ENCODE measurements at places on chromosomes 7 and 10.

DNA sequence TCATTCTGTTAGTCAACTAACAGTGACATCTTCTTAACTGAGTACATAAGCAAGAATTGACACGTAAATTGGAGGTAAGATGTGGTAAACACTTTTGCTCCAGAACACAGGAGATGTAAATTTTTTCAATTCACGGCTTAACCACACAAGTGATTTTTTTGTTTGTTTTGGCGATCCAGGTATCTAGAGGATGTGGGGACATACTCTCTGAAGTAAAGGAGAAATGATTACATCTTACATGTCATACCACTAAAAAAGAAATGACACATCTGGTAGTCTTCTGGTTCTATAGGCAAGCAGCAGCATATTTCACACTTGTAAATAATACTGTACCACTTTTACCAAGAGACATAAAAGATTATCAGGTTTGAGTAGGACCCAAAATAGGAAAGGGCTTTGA is 200.3 kb upstream of the ZWINT start:
- DNase-seq, result no peak

DNA sequence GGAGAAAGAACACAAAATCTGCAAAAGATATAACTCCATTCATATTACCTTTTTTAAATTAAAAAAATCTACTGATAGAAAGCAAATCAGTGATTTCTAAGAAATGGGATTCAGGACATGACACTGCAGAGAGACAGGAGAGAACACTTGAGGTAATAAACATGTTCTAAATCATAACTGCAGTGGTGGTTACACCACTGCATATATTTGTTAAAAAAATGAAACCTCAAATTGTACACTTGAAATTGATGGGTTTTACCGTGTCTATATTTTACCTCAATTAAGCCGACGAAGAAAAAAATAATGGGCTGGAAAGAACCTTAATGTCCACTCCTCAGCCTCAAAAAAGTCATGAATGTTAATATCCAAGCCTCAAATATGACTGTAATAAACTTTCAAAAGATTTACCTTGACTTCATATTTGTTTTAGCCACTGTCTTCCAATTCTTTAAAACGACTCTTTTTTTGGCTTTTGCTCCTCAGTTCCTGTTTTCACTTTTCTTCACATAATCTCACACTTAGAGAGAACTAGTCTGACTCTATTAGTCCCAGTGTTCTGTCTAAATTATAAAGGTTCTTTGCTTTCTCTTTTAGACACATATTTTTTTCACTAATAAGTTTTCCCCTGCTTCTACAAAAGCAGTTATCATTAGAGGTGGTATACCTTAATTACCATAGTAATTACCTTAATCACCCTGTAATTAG is 502.4 kb downstream of the GRM8 start:
- DNase-seq, result no peak

- no peak for DNase-seq
These were observed 108.1 kb downstream of the CCDC71L start for GRCh38 chr7:106552645-106553445.

DNA sequence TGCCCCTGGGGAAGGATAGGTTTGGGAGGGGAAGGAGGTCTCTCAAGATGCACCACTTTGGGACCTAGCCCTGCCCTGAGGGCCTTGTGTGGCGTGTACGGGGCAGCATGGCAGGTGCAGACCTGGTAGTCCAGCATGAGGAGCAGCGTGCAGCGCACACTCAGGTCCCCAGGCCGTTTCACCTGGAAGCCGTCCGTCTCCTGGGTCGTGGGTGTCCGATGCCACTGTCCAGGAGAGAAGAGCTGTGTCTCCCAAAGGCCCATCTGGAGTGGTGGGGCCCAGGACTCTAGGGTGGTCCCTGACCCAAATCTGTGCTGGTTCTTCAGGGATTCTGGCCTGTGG is 6.8 kb downstream of the SMARCD3 start:
- DNase-seq, result no peak

- no peak for DNase-seq
These were observed 8.6 kb downstream of the PRKG1 start for GRCh38 chr10:51082857-51083256.

DNA sequence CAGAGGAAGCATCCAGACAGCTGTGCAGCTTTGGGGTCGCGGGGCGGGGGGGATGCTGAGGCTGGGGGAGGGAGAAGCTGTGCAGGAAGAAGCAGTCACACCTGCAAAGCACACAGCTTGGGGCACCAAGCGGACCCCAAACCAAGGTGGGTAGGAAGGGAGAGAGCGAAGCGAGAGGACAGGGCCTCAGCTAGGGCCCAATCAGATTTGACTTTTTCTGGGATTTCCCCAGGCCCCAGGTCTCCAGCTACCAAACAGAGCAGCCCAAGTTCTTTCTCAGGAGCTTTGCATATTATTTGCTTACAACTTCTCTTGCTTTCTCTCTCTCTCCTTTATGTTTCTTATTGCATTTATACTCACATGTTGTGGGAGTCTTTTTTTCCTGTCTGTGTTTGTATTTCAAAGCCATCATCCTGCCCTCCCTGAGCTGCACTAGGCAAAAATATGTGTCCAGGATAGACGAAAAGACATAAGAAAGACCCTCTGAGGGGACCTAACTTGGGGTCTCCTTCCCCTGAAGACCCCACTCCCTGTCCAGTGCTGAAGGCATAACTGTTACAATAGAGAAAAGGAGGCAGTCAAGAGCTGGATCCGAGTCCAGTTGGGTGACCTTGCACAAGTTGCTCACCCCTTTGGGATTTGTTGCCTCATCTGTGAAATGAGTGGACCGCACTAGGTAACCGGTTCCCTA is 50.6 kb upstream of the SMNDC1 start:
- DNase-seq, result no peak

DNA sequence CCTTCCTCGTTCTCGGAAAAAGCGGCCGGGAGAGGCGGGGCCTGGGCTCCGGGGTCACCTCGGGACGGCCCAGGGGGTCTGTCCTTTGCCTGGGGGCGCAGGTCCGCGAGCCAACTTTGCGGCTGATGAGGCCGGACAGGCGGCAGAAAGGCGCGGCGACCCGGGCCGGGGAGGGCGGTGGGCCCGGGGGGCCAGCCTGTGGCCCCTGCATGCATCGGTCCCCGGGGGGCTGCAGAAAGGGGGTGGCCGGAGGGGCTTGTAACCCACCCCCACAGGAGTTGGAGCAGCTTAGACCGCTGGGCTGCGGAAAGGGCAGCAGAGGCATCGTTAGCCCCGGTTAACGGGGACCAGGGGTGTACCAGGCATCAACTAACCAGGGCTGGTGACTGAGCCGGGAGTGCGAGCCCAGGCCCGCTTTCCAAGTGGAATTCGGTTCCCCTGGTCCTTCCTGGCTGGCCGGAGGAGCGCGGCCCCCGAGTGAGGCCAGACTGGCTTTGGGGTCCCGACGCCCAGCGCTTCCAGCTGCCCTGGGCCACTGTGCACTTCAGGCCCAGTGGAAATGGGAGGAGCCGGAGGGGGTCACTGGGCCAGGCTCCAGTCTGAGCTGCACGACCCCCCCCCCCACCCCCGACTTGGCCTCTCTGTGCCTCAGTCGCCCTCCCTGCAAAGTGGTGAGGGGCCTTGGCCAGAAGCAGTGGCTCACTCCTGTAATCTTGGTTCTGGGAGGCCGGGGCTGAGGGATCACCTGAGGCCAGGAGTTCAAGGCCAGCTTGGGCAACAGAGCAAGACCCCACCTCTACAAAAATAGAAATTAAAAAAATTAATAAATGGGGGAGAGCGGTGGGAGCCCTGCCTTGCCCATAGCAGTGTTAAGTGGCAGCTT is 919 bp downstream of the SLC29A4 start:
- no peak for DNase-seq

Measured in activated naive CD4-positive, alpha-beta T cell treated with anti-CD3 and anti-CD28 coated beads, Interleukin-2, amount 10 ng/mL, durations not matched to agents 7 days and 5 days (primary cell).